Occipital lobe (tissue), 3 donors: ENCODE measurements at places on chromosomes 6 and 20.

GRCh38 chr6:101758368-101758767, 364.9 kb downstream of the GRIK2 start:
- DNase-seq = no peak

DNA sequence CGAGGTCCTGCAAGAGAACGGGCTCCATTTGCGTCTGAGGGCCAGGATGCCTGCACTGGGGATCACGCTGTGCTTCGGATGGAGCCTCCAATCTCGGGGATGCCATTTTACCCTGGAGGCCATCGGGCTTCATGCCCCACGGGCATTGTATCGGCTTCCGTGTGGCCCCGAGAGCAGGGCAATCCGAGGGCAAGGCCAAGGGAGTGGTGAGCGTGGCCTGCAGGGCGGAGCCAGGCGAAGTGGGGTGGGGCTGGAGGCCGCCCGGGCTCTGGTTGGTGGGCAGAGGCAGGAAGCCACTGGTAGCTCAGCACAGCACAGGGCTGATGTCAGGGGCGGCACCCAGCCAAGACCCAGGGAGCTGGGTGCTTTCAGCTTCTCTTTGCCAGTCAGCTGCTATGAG, 57.5 kb upstream of the BHLHE23 start:
- DNase-seq = no peak

GRCh38 chr20:63759377-63759901, 19.9 kb downstream of the SLC2A4RG start:
- DNase-seq = no peak

DNA sequence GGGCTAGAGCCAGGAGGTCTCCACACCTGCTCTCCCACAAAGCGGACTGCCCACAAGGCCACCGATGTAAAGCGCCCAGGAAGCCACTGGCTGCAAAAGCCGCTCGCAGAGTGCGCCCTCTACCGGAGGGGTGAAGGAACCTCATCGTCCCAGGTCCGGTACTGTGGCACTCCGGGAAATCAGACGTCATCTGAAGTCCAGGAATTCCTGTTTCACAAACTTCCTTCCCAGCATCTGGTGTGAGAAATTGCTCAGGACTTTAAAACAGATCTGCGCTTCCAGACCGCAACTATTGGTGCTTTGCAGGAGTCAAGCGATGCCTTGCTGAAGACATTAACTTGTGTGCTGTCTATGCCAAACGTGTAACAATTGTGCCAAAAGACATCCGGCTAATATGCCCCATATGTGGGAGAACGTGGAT, 115.1 kb upstream of the ARID1B start:
- DNase-seq = no peak

DNA sequence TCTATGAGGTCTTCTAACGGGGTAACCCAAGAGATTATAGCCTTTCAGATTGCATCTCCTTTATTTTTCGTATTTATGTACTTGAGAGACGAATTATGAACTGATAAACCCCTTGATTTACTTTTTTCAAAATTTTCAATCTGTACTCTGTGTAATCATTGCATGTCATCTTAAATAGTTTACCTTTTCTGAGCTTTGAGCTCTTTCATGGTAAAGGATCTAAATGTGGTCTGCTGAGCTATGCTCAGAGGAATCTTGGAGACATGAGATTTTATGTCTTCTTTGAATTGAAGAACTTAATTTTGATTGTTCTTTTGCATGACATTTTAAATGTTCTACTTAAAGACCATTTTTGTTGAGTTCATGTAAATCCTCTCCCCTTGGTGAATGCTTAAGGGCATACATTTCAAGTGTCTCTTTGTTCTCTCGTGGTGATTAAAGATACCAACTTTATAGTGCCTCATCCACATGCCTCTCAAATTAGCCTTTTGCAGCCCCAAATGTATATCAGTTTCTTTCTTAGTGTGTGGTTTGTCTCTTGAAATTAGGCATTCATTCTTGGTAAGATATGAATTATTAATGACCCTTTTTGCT, 116.3 kb upstream of the SCGN start:
- no peak for DNase-seq

GRCh38 chr6:6891125-6891721, 216.5 kb upstream of the RREB1 start:
- no peak for DNase-seq

- no peak for DNase-seq
These were observed 1.2 kb downstream of the FOXO3 start for GRCh38 chr6:108561742-108562502.

DNA sequence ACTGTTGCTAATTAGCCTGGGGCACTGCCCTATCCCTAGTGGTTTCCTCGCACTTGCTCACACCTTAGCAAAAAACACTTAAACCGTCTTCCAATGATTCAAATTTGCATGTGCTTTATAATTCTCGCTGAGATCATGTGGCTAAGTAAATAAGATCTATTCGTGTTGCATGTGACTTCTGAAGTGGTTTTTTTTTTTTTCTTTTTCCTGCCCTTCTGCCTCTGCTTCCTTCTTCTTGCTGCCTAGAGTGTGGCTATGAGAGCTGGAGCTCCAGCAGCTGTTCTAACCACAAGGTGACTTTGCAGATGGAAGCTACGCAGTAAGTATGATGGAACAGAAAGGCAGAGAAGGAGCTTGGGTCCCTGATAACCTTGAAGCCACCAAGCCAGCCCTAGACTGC, 36.5 kb downstream of the SULF2 start:
- DNase-seq = no peak

DNA sequence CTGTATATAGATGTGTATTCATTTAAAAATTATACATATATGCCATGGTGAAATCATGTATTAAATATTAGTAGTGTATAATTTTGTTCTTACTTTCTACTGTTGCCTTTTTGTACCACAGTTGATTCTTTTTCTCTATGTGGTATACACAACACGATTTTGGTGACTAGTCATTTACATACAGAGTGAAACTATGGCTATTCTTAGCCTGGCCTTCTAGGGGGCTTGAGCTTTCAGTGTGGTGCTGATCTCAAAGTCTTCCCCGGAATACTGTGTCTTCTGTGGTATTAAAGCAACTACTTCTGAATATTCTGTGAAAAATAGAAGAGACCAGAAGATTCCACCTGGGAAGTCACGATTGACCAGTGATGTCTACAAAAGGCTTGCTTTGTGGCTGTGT, 301.9 kb downstream of the UTRN start:
- DNase-seq = no peak

DNA sequence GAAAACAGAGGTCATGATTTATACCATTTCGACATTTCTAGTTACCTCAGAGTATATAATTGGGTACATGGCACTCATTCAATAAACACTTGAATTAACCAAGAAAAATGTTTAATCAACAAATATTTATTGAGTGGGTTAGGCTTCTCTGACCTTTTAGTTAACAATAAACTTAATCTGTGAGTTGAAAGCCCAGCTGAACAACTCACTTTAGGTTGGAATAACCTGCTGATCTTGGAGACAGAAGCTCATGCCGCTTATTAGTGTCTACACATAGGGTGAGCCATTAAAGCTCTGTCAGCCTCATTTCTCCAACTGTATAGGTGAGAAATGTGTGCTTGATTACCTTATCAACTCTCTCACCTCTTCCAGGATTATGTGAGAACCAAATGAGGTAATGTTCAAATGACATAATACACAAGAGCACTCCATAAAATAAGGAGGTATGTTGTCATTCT, 98.2 kb upstream of the DTNBP1 start:
- DNase-seq = no peak

DNA sequence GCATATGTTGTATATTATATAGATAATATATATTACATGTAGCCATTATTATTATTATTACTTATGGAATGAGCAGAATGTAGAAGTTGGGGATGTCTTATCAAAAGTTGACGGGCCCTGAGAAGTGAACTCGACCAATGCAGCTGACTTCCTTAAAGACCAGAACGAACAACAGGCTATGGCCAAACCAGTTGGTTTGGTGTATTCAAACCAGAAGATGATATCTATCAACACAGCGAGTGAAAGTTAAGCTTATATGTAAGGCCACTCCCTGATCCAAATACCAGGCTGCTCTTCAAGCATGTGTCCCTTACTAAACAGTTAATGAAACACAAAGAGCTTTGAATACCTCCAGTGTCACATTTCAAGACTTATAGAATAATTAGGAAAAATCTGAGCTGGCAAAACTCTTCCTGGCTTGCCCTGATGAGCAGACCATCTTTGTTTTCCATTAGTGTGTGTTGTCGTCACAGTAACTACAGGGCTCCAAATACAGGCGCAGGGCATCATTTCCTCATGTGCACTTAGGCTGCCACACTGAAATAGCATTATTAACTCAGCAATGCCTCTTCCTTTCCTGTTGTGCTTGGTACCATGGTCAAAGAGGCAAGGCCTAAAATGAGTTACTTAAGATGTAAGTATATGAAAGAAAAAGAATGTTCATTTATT, 6.6 kb downstream of the FILIP1 start:
- no peak for DNase-seq

- DNase-seq = no peak
These were observed 131.7 kb upstream of the MLIP start for GRCh38 chr6:53979468-53980067.

DNA sequence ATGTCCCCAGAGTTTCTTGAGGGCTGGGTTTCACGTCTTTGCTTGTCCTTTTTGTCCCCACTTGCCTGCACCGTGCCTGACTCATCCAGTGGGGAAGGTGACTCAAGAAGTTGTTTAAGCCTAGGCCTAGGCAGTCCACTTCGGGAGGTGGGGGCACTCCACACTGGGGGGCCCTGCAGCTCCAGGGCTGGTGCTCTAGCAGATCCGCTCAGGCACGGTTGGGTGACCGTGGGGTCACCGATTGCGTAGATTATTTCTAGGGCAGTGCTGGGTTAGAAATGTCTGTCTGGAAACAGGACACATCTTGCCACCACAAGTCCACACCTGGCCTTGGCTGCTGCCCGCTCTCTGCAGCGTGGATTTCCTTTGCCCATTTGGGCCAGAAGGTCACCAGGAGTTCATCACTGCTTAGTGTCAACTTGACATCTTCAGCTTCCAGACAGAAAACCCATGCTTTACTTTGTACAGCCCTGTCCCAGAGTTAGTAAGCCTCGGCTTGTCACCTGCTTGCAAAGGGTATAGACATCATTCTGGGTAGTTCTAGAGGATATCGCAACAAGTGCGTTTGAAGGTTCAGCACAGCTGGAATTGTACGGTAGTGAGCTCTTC, 13.6 kb upstream of the C20orf144 start:
- DNase-seq = no peak

DNA sequence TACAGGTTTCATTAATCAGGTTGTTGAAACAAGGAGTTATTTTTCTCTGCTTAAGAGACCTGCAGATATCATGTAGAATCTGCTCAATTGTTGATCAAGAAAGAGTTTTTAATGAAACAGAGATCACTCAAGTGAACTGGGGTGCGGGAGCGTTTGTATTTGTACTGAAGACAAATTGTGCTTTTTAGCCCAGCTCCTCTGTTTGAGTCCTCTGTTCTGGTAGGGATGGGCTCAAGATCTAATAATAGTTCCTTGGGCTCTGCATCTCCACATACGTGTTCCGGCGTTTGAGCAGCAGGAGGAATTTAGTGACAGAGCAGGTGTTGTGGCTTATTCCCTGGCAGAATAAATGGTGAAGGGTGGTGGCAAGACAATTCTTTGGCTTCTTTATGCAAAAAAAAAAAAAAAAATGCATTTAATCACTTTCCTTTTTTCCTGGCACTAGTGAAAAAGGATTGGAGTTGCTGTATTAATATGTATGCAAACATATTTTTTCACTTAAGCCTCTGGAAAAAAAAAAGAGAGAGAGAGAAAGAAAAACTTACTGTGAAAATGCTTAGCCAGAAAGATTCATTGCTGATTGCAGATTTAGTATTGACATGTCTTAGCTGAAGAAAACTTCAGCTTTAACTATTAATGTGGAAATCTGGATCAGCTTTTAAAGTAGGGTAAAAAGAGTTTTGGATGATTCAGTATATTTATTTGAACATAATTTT, 4.0 kb downstream of the CITED2 start:
- peak; percentile 20 for DNase-seq

GRCh38 chr6:143160439-143161220, 99.9 kb downstream of the AIG1 start:
- no peak for DNase-seq

DNA sequence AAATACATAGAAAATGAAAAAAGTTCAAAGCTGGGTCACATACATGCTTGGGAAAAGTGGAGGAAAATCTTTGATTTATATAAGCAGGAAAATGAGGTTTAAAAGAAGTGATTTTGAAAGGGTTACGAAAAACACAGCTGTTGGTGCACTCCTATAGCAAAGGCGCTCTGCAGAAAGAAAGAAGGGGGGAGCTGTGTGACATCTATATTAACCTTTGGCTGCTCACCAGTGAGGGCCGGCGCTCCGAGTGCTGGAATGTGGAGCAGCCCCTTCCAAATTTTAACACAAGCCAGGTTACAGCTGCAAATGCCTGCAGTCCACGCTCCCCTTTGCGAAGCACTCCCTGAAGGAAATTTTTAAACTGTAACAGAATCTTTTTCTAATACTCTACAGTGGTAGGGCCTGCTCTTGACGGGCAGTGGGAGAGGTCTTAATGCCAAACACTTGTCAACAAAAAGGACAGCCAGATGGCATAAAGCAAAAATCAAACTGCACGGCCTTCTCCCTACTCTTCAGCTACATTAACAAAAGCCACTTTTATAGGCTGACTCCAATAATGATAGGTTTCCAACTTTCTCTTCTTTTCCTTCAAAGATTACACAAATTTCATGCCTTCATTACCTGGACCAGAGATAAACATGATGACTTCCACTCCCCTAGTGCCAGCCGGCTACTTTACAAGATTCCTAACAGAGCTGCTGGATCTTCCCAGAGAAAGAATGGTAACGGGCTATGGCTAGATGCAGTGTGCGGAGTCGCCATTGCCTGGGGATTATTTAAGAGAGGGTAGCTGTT, 4.8 kb downstream of the BMP7 start:
- no peak for DNase-seq

GRCh38 chr6:105799056-105799455, 287.1 kb upstream of the PRDM1 start:
- DNase-seq = peak; percentile 36

DNA sequence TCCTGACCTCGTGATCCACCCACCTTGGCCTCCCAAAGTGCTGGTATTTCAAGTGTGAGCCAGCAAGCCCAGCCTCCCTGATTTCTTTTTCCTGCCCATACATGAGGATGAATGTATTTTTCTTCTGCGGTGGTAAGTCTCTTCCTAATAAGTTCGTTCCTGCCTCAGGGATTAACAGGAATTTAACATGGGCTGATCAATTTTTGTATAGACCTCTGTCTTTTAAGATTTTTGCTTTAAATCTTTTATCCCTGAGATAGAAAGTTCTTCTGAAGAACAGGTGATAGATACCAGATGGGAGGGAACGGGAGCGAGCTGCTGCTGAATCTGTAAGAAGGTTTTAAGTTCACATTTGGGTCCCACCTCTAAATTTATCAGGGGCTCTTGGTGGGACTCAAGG, 7.0 kb upstream of the ZNFX1 start:
- no peak for DNase-seq

DNA sequence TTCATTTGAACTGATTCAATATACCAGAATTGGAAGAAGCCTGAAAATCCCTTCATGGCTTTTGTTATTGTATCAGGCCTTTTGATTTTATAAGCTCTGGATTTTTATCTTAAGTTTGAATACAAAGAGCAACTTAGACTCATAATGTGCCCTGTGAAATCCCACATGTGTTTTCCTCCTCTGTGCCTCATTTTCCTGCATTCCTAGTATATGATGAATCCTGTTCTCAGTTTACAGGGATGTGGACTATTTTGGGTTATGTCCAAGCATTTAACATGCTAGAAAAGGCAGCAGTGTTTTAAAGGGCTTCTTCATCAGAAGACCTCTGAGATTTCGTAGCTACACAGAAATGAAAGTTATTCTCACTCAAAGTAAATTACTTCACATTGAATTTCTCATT, 455.0 kb downstream of the RFPL4B start:
- DNase-seq = no peak

- no peak for DNase-seq
These were observed 4.9 kb downstream of the VEGFA start for GRCh38 chr6:43774776-43775534.
